ENCODE measurements at places on chromosomes 5 and 9. TPM values are rescaled to one million over a fixed set of nuclear protein-coding genes. Genes with fewer than 3 reads are reported as not detected.

DNA sequence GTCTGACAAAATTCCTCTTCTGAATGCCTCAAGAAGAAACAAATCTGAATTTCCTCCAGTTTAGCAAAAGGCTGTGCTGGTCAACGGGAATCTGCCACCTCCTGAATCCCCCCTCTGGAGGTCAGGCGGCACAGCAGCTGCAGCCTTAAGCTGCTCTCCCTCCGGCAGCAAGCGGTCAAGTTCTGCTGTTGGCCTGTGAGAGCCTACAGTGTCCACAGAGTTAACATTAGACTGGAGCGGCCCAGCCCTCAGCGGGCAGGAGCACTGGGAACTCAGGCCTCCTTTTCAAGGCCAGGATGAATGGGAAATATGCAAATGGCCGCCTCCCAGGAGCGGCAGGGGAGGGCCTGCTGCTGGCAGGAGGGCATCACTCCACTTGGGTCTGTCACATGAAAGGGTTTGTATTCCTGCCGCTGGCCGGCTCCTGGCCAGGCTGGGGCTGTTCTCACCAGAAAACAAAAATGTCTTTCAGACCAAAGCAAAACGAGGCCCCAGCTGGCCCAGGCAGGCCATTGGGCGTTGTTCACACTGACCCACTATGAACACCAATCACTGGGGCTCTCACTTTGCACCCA is 8.2 kb downstream of the ACSL6 start:
- DNase-seq: no peak

DNA sequence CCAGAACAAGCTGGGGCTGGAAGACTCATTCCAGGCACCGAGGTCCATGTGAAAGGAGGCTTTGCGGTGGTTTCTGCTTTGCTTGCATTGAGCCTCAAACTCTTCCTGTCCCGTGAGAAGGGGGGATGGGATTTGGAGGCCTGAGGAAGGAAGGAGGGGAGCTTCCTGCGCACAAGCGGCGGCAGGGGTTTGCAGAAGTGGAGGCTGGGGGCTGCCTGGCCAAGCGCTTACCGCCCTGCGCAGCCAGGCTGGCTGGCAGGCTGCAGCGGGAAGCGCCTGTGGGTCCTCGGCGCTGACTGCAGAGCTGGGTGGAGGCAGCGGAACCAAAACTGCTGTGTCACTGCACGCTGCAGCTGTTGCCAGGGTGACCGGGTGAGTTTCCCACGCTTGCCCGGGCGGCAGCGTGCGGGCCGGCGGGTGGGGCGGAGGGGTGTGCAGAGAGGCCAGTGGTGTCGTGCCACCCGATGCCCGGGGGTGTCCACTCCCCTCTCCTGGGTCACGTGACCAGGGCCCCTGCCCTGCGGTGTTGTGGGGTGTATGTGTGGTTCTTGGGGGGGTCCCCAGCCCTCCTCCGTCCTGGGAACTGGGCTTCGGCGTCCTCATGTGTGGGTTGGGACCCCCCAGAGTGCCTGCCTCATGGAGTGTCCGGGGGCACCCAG is 81.0 kb downstream of the RXRA start:
- peak; percentile 94 for DNase-seq

DNA sequence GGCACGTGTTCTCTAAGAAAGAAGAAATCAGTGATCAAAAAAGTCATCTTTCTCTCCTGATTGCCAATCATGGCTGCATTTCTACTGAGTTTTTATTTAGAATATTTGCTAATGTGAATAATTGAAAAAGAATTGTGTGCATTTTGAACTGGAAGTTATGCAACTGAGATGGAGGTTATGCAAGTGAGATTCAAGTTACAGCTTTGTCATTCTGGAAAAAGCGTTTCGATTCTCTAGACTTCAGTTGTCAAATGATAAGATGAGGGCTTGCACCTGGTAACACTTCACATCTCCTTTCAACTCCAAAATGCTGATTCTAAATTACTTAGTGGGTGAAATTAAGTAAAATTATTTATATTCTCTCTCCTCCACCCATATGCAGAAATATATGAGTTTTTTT is 36.4 kb downstream of the C6 start:
- DNase-seq: no peak

- DNase-seq: peak; percentile 63
Observed at GRCh38 chr5:115180165-115180709, 10.5 kb upstream of the TRIM36 start.

DNA sequence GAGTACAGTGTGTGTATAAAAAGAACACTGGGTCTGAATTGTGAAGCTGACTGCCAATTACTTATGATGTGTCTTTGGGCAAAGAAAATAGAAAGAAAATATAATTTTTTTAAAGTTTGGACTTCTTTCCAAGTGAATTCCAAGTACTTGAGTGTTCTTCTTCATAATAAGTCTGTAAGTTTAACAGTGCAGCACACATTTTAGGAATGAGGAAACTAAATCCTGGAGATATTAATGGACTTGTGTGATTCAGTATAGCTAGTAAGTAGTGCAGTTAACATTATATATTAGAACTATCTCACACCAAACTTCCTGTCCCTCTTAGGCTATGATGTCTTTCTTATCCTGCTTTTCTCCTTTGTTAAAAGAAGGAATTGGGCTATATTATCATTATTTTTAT is 1953.8 kb downstream of the MAT2B start:
- no peak for DNase-seq

GRCh38 chr5:131068893-131069643 is 96.0 kb downstream of the HINT1 start:
- DNase-seq: no peak

- peak; percentile 78 for DNase-seq
Observed at GRCh38 chr5:38420691-38421390, 135.6 kb downstream of the LIFR start.

- no peak for DNase-seq
Observed at GRCh38 chr9:12708562-12709298, 15.5 kb downstream of the TYRP1 start.

GRCh38 chr5:175589714-175590113 is 68.2 kb upstream of the HRH2 start:
- DNase-seq: no peak

- no peak for DNase-seq
Observed at GRCh38 chr5:149756354-149756753, 26.2 kb downstream of the PPARGC1B start.

DNA sequence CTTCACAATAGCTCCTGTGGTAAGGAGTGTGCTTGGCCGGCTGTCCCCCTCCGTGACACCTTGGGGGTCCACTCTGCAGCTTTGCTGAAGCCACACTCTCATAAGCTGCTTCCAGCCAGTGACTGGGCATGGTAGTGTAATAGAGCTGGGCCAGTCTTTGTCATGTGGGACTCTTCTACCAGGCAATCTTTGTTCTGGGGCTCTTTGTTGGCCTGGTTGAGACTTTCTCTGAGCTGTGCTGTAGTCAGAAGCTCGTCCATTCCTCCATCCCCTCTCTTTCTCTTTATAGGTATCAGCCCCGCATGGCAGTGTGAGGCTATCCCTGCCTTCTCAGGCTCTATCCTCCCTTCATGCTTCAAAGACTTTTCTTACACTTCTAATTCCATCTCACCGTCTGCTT is 25.7 kb downstream of the CARD6 start:
- no peak for DNase-seq

DNA sequence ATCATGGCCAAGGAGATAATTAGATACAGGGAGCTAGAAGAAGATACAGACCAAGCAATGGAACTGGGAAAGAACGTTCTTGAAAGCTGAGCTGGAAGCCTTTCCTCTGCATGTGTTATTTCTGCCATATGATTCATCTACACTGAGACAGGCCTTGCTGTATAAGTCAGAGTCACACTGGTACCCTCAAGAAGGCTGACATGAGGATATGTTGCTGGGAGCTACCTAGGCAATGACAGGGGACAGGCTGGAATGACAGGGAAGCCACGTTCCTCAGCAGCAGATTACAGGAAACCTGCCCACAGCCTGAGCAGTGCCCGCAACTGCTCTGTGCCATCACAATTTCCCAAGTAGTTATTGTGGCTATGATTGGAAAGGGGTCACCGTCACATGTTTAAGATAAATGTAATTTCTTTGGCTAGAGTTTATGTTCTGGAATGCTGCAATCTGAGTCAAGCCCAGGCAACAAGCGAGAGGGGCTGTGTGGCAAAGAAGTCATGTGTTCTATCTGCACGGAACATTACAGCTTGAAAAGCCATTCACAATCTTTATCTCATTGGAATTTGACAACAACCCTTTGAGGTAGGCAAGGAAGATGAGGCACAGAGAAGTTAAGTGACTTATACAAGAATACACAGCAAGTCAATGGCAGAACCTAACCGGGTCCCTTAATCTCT is 108.2 kb downstream of the TTLL11 start:
- no peak for DNase-seq

GRCh38 chr5:170466988-170467707 is 36.7 kb upstream of the KCNIP1 start:
- no peak for DNase-seq

DNA sequence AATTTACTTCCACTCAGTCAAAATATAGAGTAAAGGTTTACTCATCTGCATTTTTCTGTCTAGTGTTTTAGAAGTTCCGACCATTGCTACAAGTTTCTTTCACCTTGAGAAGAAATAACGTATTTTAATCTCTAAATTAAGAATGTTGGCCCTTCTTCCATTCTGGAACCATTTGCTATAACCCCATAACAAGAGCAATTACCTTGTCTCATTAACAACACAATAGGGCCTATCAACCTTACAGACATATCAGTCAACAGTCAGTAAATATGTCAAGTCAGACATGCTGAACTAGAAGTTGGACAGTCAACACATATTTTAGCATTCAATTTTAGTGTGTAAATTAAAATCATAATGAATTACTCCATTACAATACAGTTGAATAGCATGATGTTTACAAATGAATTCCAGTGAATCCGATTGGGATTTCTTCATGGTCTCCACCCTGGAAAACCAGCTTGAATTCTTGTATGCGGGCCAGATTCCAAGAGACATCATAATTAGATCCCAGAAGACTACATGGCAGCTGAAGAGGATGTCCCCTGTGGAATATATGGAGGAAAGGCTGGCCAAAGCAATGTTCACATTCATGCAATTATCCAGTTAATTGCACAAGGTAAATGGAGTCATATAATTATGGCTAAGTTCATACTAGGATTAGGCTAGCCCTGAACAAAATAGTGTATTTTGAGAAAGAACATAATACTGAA is 196.2 kb upstream of the TARS1 start:
- no peak for DNase-seq

DNA sequence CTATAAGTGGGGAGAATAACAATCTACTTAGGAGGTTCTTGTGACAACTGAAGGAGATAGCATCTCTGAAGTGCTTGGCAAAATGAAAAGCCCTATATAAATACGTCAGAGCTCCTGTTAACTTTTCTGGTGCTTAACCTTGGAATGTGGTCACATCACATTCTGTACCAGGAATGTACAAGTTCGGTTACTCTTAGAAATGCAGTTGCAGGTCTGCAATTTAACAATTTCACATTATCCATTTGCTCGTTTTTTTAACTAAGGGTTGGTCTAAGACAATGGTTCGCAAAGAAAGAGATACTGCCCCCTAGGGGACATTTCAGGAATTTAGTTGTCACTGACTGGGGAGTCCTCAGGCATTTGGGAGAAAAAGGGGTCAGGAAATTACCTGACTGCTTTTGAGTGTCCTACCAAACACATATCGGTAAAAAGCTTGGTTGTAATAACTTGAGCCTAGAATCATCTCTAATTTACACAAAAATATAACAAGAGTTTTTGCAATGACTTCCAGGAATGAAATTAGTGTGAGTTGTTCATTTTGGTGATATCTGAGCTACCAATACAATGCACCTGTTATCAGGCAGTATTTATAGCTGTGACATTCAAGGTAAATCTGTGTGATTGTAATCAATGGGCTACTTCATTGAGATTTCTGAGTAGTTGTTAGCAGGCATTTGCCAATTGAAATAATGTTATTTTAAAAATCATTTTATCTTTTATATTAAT is 5.4 kb upstream of the HBEGF start:
- no peak for DNase-seq

GRCh38 chr9:15253786-15254185 is 53.2 kb downstream of the TTC39B start:
- no peak for DNase-seq

GRCh38 chr5:170251462-170251861 is 18.7 kb downstream of the C5orf58 start:
- DNase-seq: no peak

GRCh38 chr5:170630226-170630625 is 126.4 kb downstream of the KCNIP1 start:
- peak; percentile 30 for DNase-seq

DNA sequence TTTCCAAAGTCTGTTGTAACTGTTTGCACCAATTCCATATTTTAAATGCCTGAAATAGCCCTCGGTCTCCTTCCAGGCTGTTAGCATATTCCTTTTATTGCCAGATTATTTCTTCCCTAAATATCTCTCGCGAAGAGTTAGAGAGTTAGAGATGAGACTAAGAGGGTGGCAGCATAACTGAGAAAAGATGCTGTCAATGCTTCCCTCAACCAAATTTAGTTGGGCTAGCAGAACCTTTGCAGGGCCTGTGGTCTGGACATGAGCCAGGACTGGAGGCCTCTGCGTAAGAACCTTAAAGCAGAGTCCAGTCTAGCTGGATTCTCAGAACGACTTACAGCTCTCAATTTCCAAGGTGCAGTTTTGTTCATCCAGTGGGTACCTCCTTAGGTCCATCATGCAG is 135.9 kb downstream of the GABRB2 start:
- DNase-seq: no peak

GRCh38 chr9:121607434-121608167 is 43.8 kb upstream of the DAB2IP start:
- no peak for DNase-seq

GRCh38 chr5:66742083-66742895 is 146.1 kb downstream of the MAST4 start:
- no peak for DNase-seq

- DNase-seq: no peak
Observed at GRCh38 chr5:77638763-77639671, 504 bp upstream of the OTP start.

Gene MPDZ
- 112 TPM for total RNA-seq

Gene SLC36A3
- total RNA-seq: not detected

Gene MXD3
- total RNA-seq: 9.9 TPM

Gene PCDH12
- 7.0 TPM for total RNA-seq

Gene CARTPT
- total RNA-seq: not detected

Gene TAF1L
- not detected for total RNA-seq

Gene SNX24
- total RNA-seq: 38.2 TPM

Gene PCSK5
- 18.8 TPM for total RNA-seq

Gene NCS1
- 11.7 TPM for total RNA-seq

Gene KIF24
- 1.1 TPM for total RNA-seq

Gene NIM1K
- 5.4 TPM for total RNA-seq

All from sciatic nerve (tissue), 2 donors.